ENCODE measurements at places on chromosomes 1 and 21.

DNA sequence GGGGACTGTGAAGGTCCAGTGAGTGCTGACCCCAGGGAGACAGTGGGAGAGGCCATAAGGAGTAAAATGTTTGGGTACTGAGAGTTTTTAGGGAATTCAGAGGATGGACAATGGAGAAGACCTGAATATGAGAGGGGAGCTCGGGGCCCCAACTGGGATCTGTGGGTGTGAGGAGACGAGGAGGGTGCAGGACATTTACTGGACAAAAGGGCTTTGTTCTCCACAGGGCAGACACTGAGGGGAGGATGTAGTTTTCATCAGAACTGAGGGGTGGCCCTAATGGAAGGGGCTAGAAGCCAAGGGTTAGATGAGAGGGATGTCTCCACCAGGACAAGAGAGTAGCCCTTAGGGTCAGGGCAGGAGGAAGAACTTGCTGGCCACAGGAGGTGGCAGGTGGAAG, 30.0 kb downstream of the TMCC2 start:
- no peak overlapping the region for H3K4me3 ChIP-seq
- no peak overlapping the region for H3K27ac ChIP-seq
- no peaks in the 10 kb centered on the region for H3K36me3 ChIP-seq
- DNase-seq = no peak

DNA sequence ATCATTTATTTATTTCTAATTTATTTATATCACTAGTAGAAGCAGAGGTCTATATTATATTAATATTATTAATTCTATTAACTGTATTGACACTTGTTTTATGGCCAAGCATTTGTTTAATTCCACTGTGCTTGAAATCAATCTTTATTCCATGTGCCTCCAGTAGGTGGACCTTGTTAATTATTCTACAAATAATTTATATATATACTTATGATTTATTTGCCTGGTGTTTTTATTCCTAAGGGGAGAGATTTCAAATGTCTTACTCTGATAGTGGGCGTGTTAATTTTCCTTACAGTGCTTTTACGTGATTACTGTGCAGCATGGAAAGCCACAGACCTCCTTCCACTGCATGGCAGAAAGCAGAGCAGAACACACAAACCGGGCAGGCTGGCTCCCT, 17.5 kb upstream of the OR6N2 start:
- no peak overlapping the region for H3K27ac ChIP-seq
- no peaks in the 10 kb centered on the region for H3K36me3 ChIP-seq
- H3K4me1 ChIP-seq = no peaks in the 10 kb centered on the region
- H3K4me3 ChIP-seq = no peak overlapping the region

GRCh38 chr1:229238674-229239415, 32.1 kb upstream of the RAB4A start:
- H3K4me3 ChIP-seq = no peak overlapping the region
- H3K4me1 ChIP-seq = peaks cover 7% of the 10 kb centered on the region
- no peaks in the 10 kb centered on the region for H3K27me3 ChIP-seq
- no peaks in the 10 kb centered on the region for H3K36me3 ChIP-seq
- no peak overlapping the region for H3K27ac ChIP-seq

GRCh38 chr1:5571438-5571837, 420.8 kb downstream of the NPHP4 start:
- DNase-seq = no peak
- H3K27me3 ChIP-seq = no peaks in the 10 kb centered on the region
- no peaks in the 10 kb centered on the region for H3K36me3 ChIP-seq
- no peaks in the 10 kb centered on the region for H3K4me1 ChIP-seq
- H3K27ac ChIP-seq = no peak overlapping the region
- H3K4me3 ChIP-seq = no peak overlapping the region

GRCh38 chr1:119188926-119189325, 48.5 kb upstream of the WARS2 start:
- no peak overlapping the region for H3K4me3 ChIP-seq
- H3K27ac ChIP-seq = no peak overlapping the region
- no peaks in the 10 kb centered on the region for H3K4me1 ChIP-seq
- H3K36me3 ChIP-seq = no peaks in the 10 kb centered on the region
- DNase-seq = no peak
- H3K27me3 ChIP-seq = no peaks in the 10 kb centered on the region

DNA sequence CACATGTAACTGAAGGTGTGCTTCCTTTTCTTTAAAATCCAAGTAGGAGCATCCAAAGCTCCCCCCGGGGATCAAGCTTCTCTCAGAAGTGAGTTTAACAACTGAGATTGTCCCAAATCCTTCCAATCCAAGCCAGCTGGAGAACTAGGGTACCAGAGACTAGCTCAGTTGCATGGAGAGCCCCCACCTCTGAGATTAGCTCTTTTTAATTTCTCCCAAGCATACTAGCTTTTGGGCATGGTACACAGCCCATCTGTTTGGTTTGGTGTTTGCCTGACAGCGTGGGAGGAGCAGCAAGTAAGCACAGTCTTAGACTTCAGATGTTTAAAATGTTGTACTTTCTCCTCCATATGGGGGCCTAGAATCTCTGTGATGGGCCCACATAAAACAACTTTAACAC, 142.8 kb downstream of the ASTN1 start:
- no peak overlapping the region for H3K27ac ChIP-seq
- DNase-seq = no peak
- H3K4me1 ChIP-seq = no peaks in the 10 kb centered on the region
- no peaks in the 10 kb centered on the region for H3K36me3 ChIP-seq
- no peak overlapping the region for H3K4me3 ChIP-seq
- H3K27me3 ChIP-seq = no peaks in the 10 kb centered on the region

DNA sequence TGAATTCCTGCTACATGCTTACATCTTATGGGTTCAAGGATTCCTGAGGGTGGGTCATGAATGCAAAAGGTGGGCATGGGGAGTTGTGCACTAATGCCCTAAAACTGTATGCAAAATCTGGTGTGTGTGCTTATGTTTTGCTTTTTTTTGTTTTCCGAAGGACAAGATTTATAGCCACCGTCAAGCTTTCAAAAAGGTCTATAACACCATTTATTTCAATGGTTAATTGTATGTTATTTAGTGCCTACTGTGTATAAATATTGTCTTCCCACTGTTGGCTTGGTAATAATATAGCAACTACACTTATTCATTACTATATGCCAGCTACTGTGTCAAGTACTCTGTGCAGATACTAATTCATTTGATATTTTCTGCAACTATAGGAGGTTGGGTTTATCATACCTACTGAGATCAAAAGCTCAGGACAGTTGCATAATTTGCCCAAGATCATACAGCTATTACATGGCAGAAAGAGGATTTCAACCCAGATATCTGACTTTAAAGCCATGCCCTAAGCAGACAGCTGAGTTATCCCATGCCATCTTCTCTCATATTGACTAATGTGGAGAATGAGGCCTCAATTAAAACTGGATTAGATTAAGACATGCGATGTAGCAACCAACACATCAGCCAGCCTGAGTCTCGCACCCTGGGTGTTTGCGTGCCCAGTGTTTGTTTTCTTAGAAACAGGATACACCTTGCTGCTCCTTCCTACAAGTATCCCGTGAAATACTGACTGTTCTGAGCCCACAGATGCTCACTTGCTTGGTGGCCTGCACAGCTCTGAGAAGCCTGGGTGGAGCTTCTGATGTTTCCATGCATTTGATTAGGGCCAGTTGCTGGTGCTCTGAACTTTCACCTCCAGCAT, 34.6 kb downstream of the GADD45A start:
- H3K36me3 ChIP-seq = no peaks in the 10 kb centered on the region
- peaks cover 7% of the 10 kb centered on the region for H3K4me1 ChIP-seq
- DNase-seq = no peak

DNA sequence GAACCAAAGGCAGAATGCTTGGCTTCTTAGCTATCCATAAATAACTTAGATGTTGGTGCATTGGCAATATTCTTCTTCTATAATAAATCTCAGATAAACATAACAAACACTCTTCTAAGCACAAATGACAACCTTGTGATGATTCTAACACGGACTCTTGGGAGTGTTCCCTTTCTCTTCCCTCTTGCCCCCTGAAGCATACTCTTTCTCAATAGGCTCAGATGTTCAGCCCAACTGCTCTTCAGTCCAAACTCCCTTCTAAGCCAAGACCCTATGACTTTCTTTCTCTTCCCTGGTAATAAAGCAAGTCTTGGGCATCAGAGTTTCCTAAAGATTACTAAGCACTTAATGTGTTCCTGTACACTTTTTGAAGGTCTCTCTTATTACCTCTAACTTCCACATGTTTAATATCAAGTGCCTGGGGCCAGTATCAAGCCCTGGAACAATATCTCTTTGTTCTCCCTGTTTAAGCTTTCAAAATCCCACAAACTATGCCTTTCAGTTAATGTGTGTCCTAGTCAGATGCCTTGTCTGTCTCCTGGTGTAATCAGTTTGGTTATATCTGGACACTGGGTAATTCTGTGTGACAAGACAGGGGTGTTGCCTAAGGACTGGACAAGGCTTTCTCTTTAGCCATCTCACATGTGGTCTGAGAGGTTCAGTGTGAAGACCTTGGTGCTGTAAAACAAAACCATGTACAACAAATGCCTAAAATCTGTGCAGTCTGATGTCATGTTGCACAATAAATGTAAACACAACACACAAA, 92.9 kb upstream of the IVNS1ABP start:
- H3K4me3 ChIP-seq = no peak overlapping the region
- no peak overlapping the region for H3K27ac ChIP-seq
- no peaks in the 10 kb centered on the region for H3K4me1 ChIP-seq

DNA sequence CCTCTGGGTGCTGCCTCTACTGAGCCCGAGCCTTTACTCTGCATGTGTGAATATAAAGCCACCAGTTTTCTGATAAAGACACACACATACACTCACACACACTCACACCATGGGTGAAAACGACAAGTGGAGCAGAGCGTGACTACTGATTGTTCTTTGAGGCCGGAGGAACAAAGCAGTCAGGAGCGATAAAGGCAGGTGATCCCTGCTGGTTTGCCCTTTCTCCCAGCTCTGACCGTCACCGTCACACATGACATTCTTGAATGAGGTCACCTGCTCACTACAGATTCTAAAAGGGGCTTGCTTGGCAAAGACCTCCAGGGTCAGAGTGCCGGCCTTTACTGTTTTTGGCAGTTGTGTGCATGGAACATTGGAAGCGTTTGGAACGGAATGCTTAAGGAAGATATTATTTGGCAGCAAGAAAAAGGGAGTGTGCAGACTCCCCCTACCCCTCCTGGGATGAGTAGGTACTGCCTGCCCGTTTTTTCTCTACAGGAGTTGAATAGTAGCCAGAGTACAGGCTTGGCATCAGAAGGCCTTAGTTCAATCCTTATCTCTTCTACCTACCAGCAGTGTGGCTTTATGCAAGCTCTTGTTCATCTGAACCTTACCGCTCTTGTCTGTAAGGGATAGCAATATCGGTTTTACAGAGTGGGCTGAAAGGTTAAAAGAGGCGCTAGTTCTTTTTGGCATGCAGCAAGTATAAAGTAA, 79.7 kb downstream of the PBX1 start:
- H3K27me3 ChIP-seq = no peaks in the 10 kb centered on the region
- no peak for DNase-seq
- H3K4me3 ChIP-seq = no peak overlapping the region
- H3K4me1 ChIP-seq = peaks cover 12% of the 10 kb centered on the region
- no peaks in the 10 kb centered on the region for H3K36me3 ChIP-seq

GRCh38 chr1:229152311-229152710, 118.6 kb upstream of the RAB4A start:
- H3K36me3 ChIP-seq = no peaks in the 10 kb centered on the region
- H3K27ac ChIP-seq = no peak overlapping the region
- no peak overlapping the region for H3K4me3 ChIP-seq
- H3K4me1 ChIP-seq = peaks cover 12% of the 10 kb centered on the region
- DNase-seq = no peak

DNA sequence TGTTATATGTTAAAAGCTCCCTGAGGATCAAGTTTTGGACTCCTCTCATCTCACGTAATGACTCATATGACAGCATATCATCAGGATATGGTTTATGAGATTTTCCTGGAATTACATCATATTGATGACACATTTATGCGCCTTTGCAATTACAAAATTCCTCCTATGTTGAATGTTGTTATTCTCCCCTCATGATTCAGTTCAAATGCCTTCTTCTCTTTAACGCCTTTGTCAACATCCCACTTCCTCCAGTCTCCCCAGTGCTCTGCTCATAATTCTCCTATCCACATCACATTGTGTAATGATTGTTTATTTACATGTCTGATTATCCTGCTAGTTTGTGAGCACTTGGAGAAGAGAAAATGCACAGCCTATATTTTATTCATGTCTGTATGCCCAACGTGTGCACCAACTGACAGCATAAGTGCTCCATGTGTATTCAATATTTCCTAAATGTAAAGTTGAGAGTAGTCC, 80.9 kb upstream of the BACH1 start:
- H3K27ac ChIP-seq = no peak overlapping the region
- no peak for DNase-seq
- H3K4me1 ChIP-seq = no peaks in the 10 kb centered on the region
- H3K4me3 ChIP-seq = no peak overlapping the region

GRCh38 chr21:37454869-37455503, 88.4 kb downstream of the DYRK1A start:
- DNase-seq = no peak
- peaks cover 3% of the 10 kb centered on the region for H3K36me3 ChIP-seq
- H3K27me3 ChIP-seq = no peaks in the 10 kb centered on the region

DNA sequence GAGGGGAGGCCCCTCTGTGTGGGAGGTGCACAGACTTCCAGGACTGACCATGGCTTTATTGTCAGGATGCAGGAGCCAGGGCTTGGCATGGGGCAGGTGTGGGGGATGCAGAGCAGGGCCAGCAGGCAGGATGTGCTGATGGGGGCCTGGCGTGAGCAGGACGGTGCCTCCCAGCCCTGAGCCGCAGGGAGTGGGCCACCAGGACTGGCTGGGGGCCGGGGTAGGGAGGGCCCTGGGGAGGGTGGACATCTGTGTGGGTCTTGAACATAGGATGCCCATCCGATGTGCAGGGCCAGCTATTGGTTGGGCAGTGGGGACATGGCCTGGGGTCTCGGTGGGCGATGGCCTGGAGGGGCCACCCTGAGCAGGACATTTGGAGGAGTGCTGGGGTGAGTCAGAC, 15.6 kb downstream of the PRMT2 start:
- no peak overlapping the region for H3K27ac ChIP-seq
- H3K4me3 ChIP-seq = no peak overlapping the region
- H3K4me1 ChIP-seq = no peaks in the 10 kb centered on the region
- no peak for DNase-seq
- no peaks in the 10 kb centered on the region for H3K27me3 ChIP-seq

GRCh38 chr1:180560868-180561600, 2.3 kb downstream of the OVAAL start:
- no peak for DNase-seq
- H3K36me3 ChIP-seq = no peaks in the 10 kb centered on the region
- no peak overlapping the region for H3K4me3 ChIP-seq
- H3K27ac ChIP-seq = no peak overlapping the region
- no peaks in the 10 kb centered on the region for H3K27me3 ChIP-seq

DNA sequence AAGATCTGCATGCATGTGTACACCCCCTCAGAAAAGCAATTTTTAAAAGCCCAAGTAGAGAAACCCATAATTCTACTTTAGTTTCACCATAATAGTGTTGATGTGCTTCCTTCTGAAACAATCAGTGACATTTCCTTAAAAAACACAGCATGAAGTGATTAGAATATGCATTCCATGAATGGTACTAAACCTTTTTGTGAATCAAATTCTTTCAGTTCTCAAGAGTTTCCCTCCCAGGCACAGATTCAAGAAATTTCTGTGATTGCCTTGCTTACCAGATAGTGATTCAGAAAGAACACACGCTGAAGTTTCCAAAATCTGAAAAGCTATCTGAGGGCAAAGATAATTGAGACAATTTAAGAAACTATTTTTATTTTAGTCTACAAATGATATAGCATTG, 136.4 kb upstream of the ADGRL2 start:
- no peak for DNase-seq
- H3K27me3 ChIP-seq = no peaks in the 10 kb centered on the region
- H3K4me1 ChIP-seq = peaks cover 3% of the 10 kb centered on the region
- peak overlapping the region; percentile 33 for H3K4me3 ChIP-seq
- peak overlapping the region; percentile 36 for H3K27ac ChIP-seq

GRCh38 chr1:214452152-214452784, 99.1 kb downstream of the PTPN14 start:
- no peak overlapping the region for H3K27ac ChIP-seq
- H3K36me3 ChIP-seq = no peaks in the 10 kb centered on the region
- no peaks in the 10 kb centered on the region for H3K27me3 ChIP-seq
- no peak for DNase-seq
- peaks cover 26% of the 10 kb centered on the region for H3K4me1 ChIP-seq
